ENCODE measurements at places on chromosomes 5 and 9.

DNA sequence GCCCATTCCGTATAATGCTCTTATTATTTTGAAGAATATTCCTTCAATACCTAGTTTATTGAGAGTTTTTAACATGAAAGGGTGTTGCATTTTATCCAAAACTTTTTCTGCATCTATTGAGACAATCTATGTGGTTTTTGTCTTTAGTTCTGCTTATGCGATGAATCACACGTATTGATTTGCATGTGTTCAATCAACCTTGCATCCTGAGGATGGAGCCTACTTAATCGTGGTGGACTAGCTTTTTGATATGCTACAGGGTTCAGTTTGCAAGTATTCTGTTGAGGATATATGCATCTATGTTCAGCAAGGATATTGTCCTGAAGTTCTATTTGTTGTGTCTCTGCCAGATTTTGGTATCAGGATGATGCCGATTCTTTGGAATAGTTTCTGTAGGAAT is 1070.3 kb upstream of the CDH18 start:
- no peak for DNase-seq

GRCh38 chr5:125049721-125050702 is 303.6 kb upstream of the ZNF608 start:
- DNase-seq: no peak

- no peak for DNase-seq
Measured at GRCh38 chr9:136856541-136857141, 4.5 kb downstream of the MAMDC4 start.

- DNase-seq: no peak
Measured at GRCh38 chr9:96033896-96034295, 158.4 kb downstream of the ERCC6L2 start.
